Stimulated activated CD4-positive, alpha-beta T cell treated with anti-CD3 and anti-CD28 coated beads, Interleukin-4, amount 100 ng/mL, for 1 hour (primary cell): ENCODE measurements at places on chromosomes 11 and 22.

DNA sequence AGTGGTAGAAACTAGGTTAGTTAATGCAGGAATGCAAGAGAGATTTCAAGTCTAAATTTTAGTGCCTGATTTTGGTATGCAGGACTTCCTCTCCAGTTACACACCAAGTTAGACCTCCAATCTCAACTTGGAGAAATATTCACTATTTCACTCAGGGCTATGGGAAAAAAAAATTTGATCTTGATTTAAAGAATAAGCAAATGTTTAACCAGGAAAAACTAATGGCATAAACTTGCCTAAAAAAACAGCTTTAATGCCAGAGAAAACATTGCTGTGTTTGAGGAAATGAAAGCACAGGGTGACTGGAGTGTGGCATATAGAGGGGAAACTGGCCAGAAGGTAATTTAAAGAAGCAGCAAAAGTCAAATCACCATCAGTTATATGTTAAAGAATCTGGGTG lies 575.4 kb upstream of the LRRC4C start:
- no peak for DNase-seq

DNA sequence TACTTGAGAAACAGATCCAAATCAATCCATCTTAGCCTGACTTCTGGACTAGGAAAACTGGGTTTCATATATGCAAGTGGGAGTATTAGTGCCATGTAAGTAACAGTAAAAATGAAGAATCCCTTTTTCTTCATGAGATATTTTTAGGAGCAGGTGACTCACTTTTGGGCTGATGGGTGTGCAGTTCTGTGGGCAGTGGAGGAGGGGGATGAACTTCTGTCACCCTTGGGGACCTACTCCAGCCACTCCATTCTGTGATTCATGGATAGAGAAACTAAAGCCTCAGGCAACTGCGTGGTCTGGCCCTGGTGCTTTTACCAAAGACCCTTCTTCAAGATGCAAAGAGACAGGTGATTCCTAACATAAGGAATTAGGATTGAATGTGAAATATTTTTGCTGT lies 208.6 kb upstream of the NARS2 start:
- no peak for DNase-seq

- no peak for DNase-seq
Observed at GRCh38 chr11:57487021-57487778, 26.9 kb downstream of the RTN4RL2 start.

- DNase-seq = no peak
Observed at GRCh38 chr22:48535868-48536540, 1291.7 kb downstream of the BRD1 start.

DNA sequence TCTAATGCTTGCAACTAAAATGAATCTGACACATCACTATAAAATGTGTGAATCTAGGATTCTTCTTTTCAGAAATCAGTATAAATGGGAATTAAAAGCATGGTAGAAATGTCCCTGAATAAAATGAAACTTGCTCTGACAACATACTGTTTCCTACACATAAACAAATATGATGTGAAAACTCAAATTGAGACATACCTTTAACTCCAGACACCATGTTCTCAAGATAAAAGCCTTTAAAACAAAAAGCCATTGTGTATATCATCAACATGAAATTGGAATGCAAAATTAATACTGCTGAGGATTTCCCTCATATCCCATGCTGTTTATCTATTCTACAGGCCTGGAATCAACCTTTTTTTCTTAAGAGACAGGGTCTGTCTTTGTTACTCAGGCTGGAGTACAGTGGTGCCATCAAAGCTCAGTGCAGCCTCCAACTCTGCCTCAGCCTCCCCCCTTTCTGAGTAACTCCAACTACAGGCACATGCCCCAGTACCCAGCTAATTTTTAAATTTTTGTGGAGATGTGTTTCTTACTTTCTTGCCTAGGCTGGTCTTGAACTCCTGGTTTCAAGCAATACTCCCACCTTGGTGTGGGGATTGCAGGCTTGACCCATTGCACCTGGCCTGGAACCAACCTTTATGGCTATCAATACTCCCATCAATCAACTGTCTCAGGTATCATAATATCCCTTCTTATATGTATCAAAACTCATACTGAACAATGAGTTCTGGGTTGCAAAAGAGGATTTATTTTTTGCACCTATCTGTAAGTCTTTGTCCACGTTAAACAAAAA lies 6.7 kb downstream of the TAF1D start:
- DNase-seq = no peak

GRCh38 chr11:33083918-33084317 lies 44.5 kb downstream of the TCP11L1 start:
- DNase-seq = no peak

DNA sequence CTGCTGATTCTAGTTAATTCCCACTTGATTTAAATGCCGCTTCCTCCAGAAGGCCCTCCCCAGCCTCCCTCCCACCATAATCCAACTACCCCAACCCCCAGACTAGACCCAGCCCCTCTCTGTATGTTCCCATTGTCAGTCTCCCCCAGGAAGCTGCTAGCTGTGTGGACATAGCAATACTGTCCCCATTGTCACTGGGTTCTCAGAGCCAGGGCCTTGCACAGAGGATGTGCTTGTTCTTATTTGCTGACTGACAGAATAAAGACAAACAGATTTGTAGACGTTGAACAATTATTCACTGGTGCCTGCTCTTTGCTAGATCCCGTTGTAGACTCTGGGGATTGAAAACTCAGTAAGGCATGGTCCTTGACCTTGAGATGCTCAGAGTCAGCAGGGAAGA lies 45.7 kb upstream of the NAV2 start:
- no peak for DNase-seq

GRCh38 chr11:68582416-68583040 lies 101.8 kb upstream of the GAL start:
- DNase-seq = no peak

DNA sequence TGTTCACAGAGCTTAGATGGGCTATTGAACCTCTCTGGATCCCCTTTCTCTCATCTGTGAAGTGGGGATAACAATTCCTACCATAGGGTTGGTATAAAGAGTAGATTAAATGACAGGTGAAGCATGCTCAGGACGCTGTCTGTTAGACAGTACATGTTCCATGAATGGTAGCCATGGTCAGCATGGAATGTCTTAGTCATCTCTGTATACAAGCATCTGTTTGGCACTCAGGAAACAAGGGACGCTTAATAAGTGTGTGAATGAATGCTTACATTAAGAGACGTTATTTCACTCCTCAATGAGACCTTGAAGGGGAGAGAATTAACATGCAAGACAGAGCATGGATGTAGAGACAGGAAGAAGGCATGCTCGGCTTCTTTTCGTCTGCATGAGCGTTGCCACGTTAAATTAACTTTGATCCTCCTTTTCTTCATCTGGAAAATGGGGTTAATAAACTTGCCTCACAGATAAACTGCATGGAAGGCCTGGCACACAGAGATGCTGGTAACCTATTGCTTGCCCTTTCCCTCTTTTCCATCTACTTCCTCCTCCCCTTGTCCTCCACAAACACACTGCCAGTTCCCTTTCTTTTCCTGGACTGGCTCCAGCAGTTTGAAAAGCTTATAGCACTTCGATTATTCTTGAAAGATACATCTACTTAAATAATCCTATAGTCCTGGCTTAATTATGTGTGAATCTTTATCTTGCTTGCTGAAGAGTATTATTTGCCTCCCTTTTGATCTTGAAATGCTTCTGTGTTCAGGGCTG lies 267.2 kb upstream of the MTNR1B start:
- DNase-seq = no peak

- no peak for DNase-seq
Observed at GRCh38 chr11:129720156-129720555, 95.5 kb upstream of the TMEM45B start.

GRCh38 chr11:61004180-61004611 lies 32.7 kb downstream of the CD6 start:
- DNase-seq = peak; percentile 52

DNA sequence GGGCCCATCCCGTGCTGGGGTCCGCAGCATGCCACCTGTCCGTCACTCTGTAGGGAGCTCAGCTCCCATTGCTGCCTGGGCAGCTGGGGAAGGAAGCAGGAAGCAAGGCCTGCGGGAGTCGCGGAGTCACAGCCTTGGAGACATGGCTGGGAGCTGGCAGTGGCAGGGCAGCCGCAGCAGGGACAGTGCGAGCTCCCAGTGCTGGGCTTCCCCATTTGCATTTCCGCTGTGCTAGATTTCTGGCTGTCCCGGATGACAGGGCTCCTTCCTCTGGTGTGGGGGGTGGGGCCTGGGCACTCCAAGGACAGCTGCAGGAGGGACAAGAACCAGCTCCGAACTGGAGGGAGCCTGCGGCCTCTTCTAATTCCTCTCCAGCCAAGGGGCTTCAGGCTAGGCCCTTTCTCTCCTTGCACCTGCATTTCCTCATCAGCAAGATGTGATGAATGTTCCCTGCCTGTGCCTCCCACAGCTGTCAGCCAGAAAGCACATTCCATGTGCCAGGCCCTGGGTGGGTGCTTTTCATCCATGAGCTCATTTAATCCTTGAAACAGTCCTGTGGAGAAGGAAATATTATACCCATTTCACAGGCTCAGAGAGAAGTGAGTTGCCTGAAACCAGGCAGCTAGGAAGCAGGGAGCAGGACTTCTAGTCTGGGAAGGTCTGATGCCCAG lies 48.0 kb downstream of the MYO7A start:
- no peak for DNase-seq

DNA sequence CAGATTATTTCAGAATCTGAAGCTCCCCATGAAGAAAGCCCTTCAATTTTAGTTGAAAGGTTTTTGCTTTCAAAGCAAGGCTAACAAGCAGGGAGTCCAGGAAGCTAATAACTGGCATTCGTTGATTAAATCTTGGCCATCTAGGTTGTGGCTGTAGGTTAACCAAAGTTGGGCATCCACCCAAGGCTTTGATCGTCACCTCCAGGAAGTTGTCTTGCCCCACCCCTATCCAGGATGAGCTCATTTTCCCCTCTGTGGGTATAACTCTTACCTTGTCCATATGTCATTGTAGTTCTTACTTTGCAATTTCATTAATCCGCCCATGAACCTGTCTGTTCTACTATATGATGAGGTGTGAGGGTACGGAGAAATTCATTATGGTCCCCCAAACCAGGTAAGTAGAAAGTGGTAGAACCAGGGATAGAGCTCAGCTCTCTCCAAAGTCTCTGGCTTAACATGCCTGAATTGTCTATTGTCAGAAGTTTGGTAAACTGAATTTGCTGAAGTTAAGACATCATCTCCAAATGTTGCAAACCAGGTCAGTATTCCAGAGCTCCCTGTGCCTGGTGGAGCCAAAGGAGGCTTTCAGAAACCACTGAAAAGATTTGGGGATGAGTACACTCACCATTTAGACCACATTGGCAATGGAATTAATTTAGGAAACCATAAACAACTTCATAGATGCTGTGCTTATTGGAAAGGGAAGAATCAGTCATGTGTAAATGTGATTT lies 97.1 kb downstream of the CD44 start:
- no peak for DNase-seq

- DNase-seq = no peak
Observed at GRCh38 chr11:69131644-69132300, 24.0 kb upstream of the SMIM38 start.

DNA sequence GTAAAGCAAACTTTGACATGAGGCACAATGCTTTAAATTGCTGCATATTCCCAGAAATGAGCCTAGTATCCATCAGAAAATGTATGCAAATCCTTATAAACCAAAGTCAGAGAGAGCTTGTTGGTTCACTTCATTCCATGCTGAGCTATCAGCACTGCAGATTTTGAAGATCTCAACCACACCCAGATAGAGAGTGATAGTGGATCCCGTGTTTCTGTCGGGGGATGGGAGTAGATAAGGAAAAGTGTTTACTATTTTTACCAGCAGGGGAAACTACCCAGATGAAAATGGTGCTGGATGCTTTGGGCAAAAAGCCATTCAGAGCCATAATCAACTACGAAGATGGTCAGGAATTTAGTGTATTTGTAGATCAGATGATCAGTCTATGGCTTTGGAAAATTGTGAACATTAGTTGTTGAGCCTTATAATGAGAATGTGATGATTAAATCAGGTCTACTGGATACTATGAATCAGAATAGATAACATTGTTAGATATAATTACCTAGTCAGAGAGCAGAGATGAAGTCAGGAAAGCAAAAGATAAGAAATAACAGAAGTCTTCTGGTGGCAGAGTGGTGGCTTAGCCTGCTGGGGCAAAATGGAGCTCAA lies 10.8 kb downstream of the OR51B6 start:
- no peak for DNase-seq

GRCh38 chr11:10623797-10624761 lies 55.6 kb upstream of the LYVE1 start:
- DNase-seq = no peak

GRCh38 chr11:34134765-34135164 lies 29.3 kb downstream of the NAT10 start:
- no peak for DNase-seq

DNA sequence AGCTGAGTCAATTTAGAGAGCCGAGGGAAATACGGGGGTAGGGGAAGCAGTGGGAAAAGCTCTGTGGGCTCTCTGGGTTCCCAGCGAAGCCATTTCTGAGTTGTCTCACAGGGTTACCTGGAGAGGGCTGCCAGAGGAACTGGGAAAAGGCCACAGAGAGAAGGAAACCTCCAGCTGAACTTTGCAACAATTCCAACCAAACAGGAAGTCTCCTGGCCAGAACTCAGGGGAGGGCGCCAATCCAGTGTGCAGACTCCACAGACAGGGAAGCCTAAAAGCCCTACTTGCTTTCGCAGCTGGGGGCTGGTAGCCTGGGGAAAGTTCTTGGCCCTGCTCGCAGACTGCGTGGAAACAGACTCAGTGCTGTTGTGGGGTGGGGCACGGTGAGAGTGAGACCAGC lies 23.1 kb upstream of the GNAZ start:
- no peak for DNase-seq

- DNase-seq = no peak
Observed at GRCh38 chr22:36860017-36860416, 789 bp upstream of the NCF4 start.

- DNase-seq = no peak
Observed at GRCh38 chr11:8671193-8671612, 11.3 kb downstream of the TRIM66 start.

DNA sequence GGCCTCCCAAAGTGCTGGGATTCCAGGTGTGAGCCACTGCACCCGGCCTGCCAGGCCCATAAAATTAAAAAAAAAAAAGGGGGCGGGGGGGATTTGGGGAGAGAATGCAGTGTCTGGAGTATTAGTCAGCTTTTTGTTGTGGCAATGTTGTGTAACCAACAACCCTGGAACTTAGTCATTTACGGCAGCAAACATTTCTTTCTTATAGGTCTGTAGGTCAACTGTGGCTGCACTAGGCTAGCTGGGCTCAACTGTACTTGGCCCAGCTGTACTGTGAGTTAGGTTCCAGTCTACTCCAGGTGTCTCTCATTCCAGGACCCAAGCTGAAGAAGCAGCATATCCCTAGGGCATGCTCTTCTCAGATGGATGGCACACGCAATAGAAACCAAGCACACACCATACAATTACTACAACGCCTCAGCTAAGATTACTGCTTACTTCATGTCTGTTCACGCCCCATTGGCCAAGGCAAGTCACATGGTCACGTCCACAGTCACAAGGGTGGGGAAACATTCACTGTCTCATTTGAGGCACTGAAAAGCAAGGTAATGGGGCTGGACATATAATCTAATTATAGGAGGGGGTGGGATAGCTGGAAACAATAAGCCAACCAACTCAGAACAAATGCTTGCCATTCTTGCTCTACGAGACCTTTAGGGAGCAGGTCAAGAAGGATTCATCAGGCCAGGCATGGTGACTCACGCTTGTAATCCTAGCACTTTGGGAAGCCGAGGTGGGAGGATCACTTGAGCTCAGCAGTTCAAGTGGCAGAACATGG lies 10.4 kb upstream of the SPINDOC start:
- no peak for DNase-seq
